HFFc6 (cell line): ENCODE measurements at places on chromosomes 4 and X. TPM values are rescaled to one million over a fixed set of nuclear protein-coding genes. Genes with fewer than 3 reads are reported as not detected.

GRCh38 chr4:24991015-24991414 is 39.7 kb downstream of the LGI2 start:
- peaks cover 14% of the 10 kb centered on the region for H3K4me1 ChIP-seq
- H3K27ac ChIP-seq = no peak overlapping the region
- no peak overlapping the region for H3K4me3 ChIP-seq
- H3K36me3 ChIP-seq = no peaks in the 10 kb centered on the region
- peaks cover 3% of the 10 kb centered on the region for H3K27me3 ChIP-seq
- peak; percentile 69 for DNase-seq

GRCh38 chrX:154654925-154655324 is 1.5 kb upstream of the CTAG2 start:
- no peak for DNase-seq
- no peak overlapping the region for H3K27ac ChIP-seq
- H3K4me3 ChIP-seq = no peak overlapping the region; the same call in 1 of the 2 replicates
- H3K36me3 ChIP-seq = no peaks in the 10 kb centered on the region

DNA sequence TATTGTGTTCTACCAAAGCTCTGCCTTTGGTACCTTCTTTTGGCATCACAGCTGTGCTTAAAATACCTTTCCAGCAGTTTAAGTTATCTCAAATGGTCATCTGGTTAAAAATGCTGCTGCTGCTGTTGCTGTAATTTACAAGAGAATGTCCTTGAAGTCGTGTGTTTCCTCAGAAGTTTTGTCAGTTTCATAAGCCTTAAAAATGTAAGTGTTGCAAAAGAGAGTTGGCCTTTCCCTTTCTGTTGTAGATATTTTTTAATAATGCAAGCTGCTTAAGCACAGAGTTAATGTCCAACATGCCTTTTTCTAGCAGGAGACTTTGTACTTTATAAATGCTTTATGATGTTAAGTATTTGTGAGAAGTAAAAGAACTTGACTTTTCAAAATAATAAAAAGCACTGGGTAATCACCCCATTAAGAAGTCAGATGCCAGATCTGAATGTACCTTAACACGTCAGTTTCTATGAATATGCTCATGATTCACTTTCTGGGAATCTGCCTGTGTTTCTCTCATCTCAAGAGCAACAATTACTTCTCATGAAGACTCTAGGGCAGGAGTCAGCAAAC is 35.3 kb upstream of the TENM3 start:
- peak overlapping the region; percentile 65 for H3K4me3 ChIP-seq
- DNase-seq = peak; percentile 88
- H3K27me3 ChIP-seq = peaks cover 3% of the 10 kb centered on the region
- H3K27ac ChIP-seq = peak overlapping the region; percentile 81

FRAS1 gene
- total RNA-seq = 1.6 to 11.0 TPM (median 6.5 TPM) in 3 replicates

- no peak overlapping the region for H3K27ac ChIP-seq
- no peak for DNase-seq
- no peaks in the 10 kb centered on the region for H3K36me3 ChIP-seq
- H3K4me1 ChIP-seq = no peaks in the 10 kb centered on the region
- H3K4me3 ChIP-seq = no peak overlapping the region
These were observed 447.5 kb upstream of the RASGEF1B start for GRCh38 chr4:81919223-81919622.

NOX1 gene
- not detected in 3 replicates for total RNA-seq

- no peak overlapping the region for H3K4me3 ChIP-seq
- no peak overlapping the region for H3K27ac ChIP-seq
- no peaks in the 10 kb centered on the region for H3K4me1 ChIP-seq
- peaks cover 5% of the 10 kb centered on the region for H3K27me3 ChIP-seq
- DNase-seq = no peak
- no peaks in the 10 kb centered on the region for H3K36me3 ChIP-seq
These were observed 165.6 kb upstream of the BOD1L1 start for GRCh38 chr4:13793020-13793710.

- no peaks in the 10 kb centered on the region for H3K36me3 ChIP-seq
- H3K27me3 ChIP-seq = no peaks in the 10 kb centered on the region
- no peak overlapping the region for H3K27ac ChIP-seq
- H3K4me3 ChIP-seq = peak overlapping the region; percentile 44; the same call in 1 of the 2 replicates
- peaks cover 8% of the 10 kb centered on the region; the same call in 1 of the 2 replicates for H3K4me1 ChIP-seq
These were observed 159.6 kb upstream of the ANK2 start for GRCh38 chr4:112889619-112890527.

- H3K4me1 ChIP-seq = no peaks in the 10 kb centered on the region
- no peaks in the 10 kb centered on the region for H3K36me3 ChIP-seq
- no peak for DNase-seq
- no peak overlapping the region for H3K27ac ChIP-seq
These were observed 536.8 kb upstream of the CPEB2 start for GRCh38 chr4:14465507-14465906.

DNA sequence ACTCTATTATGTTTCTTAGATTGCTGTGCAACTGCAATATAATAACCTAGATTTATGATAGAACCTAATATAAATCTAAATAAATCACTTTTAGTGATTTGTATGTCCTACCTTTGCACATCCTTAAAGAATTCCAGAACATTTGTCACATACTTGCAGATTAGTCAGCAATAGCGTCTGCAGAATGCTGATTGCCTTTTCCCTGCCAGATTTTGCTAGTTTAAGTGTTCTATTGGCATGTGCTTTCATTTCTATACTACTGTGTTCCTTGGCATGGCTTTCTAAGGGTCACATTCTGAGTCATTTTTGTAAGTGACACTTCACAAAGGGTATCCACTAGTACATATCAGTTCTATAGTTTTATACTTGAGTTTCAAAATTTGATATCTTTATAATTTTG is 303.1 kb upstream of the GIMD1 start:
- H3K27ac ChIP-seq = no peak overlapping the region
- H3K4me3 ChIP-seq = no peak overlapping the region
- DNase-seq = peak; percentile 8
- H3K36me3 ChIP-seq = peaks cover 16% of the 10 kb centered on the region; the same call in 1 of the 2 replicates

- H3K4me3 ChIP-seq = no peak overlapping the region
- H3K4me1 ChIP-seq = peaks cover 17% of the 10 kb centered on the region
- H3K36me3 ChIP-seq = no peaks in the 10 kb centered on the region
- H3K27ac ChIP-seq = no peak overlapping the region
- no peak for DNase-seq
These were observed 85.6 kb upstream of the KIT start for GRCh38 chr4:54572152-54572542.

GRCh38 chrX:104098151-104098808 is 14.0 kb upstream of the ZCCHC18 start:
- peaks cover 5% of the 10 kb centered on the region for H3K27me3 ChIP-seq
- H3K4me3 ChIP-seq = no peak overlapping the region
- no peaks in the 10 kb centered on the region for H3K36me3 ChIP-seq
- H3K4me1 ChIP-seq = no peaks in the 10 kb centered on the region
- no peak overlapping the region for H3K27ac ChIP-seq
- DNase-seq = peak; percentile 49

DNA sequence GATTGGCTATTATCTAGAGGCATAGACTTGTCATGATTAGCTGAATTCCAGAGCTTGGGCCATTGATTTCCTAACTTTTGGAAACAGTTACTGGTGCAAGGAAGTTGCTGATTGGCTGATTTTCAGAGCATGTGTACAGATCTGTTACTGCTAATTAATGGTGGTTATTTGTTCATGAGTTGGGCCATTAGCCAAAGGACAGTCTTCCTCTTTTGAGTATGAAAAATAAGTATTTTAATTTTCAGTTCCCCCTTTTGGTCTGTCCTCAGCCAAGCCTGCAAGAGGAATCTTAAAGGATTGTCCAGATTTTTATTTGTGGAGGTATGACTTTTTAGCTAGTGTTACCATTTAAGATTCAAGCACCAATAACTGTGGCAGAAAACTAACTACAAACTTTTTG is 7.0 kb upstream of the DSPP start:
- H3K4me1 ChIP-seq = no peaks in the 10 kb centered on the region
- H3K4me3 ChIP-seq = no peak overlapping the region
- no peak overlapping the region for H3K27ac ChIP-seq
- DNase-seq = no peak

- H3K4me3 ChIP-seq = no peak overlapping the region
- H3K4me1 ChIP-seq = peaks cover 6% of the 10 kb centered on the region; the same call in 1 of the 2 replicates
- H3K27ac ChIP-seq = no peak overlapping the region
- DNase-seq = no peak
- H3K36me3 ChIP-seq = no peaks in the 10 kb centered on the region
These were observed 54.9 kb upstream of the MAML3 start for GRCh38 chr4:140208921-140209320.
